LHCN-M2 (cell line): ENCODE measurements at places on chromosomes 6 and 20. TPM values are rescaled to one million over a fixed set of nuclear protein-coding genes. Genes with fewer than 3 reads are reported as not detected.

Gene LCA5
- total RNA-seq, result 2.2 and 3.6 TPM in 2 replicates

Gene CD83
- 0.38 and 0.57 TPM in 2 replicates for total RNA-seq

- no peak for DNase-seq
Observed at GRCh38 chr20:57391439-57392301, 474 bp downstream of the RBM38 start.

DNA sequence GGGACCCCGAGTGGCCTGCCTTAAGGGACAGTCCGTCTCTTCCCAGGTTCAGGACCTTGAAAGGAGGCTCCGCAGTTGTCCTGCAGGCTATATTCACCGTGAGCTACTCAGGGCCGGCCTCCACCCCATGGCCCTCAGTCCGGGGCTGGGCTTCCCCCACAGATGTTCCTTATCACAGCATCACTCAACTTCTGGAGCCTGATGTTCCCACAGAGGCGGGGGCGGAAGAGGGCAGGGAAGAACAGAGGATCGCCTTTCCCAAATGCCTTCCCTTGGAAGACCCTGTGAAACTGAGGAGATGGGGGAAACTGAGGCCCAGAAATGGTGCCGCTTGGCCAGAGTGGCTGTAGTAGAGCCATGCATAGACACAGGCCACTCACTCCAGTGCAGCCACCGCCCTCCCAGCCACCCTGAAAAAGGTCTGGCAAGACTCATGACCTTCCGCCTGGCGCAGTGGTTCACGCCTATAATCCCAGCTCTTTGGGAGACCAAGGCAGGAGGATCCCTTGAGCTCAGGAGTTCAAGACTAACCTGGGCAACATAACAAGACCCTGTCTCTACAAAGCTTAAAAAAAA is 4.3 kb upstream of the COX4I2 start:
- DNase-seq, result no peak

DNA sequence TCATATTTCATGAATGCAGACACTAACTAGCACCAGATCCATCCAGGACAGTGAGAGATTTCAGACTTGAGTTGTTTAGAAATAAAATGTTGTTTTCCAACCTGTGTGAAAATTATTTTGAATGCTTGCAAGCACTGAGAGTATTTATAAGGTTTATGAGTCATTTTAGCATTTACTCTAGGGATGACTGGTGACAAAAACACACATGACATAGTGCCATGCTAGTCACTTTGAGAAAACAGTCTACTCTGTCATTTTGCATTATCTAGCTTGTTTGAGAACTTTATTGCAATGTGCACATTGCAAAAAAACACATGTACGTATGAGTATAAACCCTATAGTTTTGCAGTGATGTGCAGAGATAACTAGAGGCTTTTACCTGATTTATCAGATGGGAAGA is 456.6 kb downstream of the LMBRD1 start:
- no peak for DNase-seq
